ENCODE measurements at places on chromosomes 3 and 15.

- no peak for DNase-seq
Observed at GRCh38 chr3:171497468-171497867, 37.3 kb upstream of the TNIK start.

GRCh38 chr3:184175981-184176376 is 1.3 kb downstream of the AP2M1 start:
- no peak for DNase-seq

DNA sequence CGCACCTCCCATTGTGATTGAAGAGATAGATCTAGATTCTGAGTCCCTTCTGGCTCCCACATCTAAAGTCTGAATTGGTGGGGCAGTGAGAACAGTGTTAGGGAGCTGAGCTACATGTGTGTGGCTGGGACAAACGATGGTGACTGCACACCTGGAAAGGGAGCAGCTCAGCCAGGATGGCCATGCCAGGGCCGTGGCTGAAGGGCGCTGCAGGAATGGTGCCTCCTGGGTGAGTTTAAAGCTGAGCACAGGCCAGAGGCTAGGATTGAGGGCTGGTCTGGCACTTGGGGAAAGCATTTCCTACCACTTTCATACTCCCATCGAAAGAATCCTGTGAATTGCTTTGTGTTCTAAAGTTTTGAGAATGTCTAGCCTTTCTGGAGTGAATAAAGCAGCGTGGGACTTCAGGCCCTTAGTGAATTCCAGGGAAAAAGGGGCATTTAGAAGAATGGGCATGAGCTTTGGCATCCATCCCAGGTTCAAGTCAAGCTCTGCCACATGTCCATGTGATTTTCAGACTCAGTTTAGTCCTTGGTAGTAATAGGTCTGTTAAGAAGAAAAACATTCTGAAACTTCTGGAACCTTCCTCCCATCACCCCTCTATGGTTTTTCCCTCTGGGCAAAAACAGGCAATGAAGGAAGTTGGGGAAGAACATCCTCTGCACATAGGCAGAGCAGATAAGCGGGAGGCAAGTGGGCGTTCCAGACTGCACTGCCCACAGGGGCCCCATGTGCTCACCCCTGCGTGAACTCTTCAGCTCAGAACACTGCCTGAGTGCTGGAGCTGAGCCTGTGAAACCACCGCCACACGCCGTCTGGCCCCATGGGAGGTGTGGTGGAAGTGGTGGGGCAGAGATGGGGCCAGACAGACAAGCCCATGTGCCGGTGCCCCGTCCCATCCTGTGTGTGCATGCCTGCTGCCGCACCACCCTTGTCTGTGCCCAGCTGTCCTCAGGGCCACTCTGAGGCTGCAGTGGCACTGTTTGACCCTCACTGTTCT is 12.9 kb upstream of the CPNE9 start:
- no peak for DNase-seq

DNA sequence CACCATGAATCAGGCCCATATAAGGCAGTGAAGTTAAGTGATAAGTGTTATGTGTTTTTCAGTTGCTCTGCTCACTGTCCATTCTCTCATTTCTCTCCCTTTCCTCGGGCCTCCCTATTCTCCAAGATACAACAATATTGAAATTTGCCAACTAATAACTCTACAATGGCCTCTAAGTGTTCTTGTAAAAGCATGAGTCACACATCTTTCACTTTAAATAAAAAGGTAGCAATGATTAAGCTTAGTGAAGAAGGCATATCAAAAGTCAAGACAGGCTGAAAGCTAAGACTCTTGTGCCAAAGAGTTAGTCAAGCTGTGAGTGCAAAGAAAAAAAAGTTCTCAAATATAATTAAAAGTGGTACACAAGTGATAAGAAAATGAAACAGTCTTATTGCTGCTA is 675.4 kb downstream of the OTOL1 start:
- DNase-seq, result no peak

DNA sequence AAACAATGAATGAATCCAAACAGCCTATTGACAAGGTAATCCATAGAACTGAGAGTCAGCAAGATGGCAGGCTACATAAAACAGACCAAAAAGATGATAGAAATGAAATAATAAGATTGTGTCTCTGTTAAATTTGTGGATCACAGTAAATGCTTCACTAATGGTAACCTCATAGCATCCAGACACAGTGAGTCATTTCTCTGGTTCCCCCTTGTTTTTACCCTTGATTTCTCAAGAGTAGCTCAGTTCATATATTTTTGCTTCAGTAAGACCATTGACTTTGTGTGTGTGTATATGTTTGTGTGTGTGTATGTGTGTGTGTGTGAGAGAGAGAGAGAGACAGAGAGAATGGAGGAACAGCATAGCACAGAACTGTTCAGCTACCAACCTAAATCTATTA is 546.9 kb downstream of the RBMS3 start:
- no peak for DNase-seq

DNA sequence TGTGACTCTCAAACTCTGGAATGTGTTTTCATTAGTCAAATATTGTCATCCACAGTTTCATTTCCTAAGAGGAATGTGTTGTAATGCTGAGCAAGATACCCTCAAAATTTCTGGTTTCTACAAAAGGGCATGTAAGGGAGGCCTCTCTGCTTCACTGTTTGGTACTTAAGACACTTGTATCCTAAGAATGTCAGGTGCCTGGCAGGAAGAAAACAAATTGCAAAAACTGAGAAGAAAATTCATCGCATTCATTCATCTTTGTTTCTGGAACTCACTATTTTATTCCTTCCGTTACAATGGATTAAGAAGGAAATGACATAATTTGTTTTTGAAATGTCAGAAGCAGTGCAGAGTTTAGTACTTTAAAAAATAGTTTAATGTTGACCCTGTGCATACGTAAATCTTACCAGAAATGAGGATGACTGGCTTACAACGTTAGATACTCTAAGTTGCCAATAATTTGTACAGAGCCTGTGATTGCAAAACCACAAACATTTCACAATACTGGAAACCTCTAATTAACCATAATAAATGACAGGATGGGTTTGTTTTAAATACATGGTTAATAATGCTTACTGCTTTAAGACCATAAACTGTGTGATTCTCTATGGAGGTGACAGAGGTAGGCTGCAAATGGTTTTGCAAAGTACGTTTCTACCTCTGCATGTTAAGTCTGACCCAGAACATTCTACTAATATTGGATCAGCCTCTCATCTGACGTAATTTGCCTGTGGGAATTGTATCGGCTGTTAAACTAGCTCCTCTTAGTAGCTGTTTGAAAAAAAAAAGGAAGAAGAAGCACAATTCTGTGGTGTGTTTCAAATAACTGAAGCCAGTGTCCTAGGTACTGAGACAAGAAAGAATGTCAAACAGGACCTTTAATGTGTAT is 477.8 kb downstream of the RBMS3 start:
- no peak for DNase-seq

DNA sequence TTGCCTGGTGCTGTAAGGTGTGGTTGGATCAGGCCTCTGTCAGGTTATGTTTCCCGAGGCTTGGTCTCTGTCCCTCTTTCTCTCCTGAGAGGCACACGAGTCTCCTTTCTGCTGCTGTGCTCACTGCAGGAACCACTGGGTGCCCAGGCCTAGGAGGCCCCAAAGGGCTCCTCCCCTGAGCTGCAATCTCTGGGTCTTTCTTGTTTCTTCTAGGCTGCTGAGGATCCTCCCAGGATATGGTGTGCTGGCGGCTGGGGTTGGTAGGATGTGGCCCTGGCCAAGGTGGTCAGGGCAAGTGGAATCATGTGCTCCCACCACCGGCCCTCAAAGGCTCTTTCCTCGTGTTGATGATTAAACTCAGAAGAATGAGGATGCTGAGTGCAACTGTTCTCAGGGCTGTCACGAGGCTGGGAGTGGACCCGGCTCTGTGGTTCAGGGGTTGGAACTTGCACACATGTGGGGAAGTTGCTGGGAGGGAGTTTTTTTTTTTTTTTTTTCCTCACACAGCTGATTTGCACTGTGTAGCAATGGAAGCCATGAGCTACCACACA is 43.6 kb upstream of the CTSH start:
- DNase-seq, result no peak

GRCh38 chr15:69855258-69856000 is 242.3 kb downstream of the TLE3 start:
- no peak for DNase-seq

DNA sequence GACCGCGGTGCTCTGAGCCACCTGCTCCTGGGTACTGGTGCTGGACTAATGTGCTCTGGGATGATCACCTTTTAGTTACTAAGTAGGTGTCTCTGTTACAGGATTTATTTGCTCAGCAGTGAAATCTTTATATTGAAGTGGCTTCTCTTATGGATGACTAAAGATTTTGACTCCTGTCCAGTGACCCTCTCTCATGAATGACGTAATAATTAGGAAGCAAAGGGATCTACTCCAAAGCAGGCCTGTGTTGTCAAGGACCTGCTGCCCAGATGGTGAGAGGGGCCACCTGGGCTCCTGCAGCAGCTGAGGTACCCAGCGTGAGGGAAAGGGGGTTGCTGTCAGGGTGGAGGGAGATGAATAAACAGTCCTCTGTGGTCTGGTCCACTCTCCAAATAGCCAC is 263.6 kb downstream of the GABRG3 start:
- no peak for DNase-seq

DNA sequence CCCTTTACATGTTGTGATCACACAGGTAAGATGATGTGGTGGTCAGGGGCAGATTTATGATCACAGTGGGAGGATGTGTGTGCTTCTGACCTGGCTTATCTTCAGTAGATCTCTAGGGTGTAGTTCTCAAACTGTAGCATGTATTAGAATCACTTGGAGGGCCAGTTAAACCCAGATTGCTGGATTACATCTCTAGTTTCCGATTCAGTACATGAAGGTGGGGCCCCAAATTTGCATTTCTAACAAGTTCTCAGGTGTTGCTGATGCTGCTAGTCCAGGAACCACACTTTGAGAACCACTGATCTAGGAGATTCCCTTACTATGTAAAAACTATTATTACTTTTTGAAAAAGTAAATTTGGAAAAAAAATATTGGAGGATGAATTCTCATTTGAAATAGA is 199.3 kb upstream of the GOLIM4 start:
- no peak for DNase-seq

DNA sequence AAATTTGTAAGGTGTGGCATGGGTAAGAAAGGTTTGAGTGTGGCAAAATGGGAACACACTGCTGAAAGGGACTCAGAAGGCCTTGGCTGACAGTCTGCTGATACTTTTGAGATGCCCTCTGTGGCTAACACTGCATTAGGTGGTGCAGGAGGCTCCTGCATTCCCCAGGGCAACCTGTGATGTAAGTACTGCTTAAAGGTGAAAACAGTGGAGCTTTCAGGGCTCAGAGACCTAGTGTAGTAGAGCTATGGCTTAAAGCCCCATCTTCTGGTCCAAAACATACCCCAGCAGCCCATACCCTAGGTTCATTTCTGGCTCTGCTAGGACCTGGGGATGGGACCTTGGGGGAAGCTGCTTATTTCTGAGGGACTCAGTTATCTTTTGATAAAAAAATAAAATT is 374.1 kb downstream of the ERC2 start:
- DNase-seq, result no peak

All from stimulated activated CD8-positive, alpha-beta memory T cell treated with anti-CD3 and anti-CD28 coated beads, Interleukin-2, amount 100 ng/mL, for 1 hour (primary cell).